ENCODE measurements at places on chromosomes 1 and 21.

DNA sequence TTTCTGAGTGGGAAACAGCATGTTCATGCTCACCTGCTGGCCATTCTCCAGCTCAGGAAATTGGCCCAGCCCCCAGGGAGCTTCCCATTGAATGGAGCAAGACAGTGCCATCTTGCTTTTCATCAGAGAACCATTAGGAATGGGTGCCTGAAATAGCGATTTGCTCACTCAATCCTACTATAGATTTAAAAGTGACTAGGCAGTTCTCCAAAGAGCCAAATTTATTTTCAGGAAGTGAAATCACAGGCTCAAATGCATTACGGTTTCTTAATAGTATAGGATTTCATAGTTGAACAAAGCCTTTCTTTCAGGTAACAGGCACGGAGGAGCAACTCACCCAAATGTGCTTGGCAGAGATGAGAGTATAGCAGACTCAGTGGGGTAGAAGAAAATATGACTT lies 272.1 kb downstream of the GRIK1 start:
- no peak for DNase-seq

GRCh38 chr1:32249831-32250525 lies 1.1 kb upstream of the LCK start:
- DNase-seq = peak; percentile 90

DNA sequence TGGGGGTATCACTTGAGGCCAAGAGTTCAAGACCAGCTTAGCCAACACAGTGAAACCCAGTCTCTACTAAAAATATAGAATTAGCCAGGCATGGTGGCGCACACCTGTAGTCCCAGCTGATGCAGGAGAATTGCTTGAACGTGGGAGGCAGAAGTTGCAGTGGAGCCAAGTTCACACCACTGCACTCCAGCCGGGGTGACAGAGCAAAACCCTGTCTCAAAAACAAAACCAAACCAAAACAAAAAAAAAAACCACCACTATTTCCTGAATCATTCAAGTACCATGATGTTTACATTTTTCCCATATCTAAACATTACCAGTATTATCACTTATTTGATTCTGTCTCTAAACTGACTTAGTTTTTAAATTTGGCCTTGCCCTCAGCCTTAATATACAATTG lies 29.5 kb downstream of the TUT4 start:
- DNase-seq = peak; percentile 42

DNA sequence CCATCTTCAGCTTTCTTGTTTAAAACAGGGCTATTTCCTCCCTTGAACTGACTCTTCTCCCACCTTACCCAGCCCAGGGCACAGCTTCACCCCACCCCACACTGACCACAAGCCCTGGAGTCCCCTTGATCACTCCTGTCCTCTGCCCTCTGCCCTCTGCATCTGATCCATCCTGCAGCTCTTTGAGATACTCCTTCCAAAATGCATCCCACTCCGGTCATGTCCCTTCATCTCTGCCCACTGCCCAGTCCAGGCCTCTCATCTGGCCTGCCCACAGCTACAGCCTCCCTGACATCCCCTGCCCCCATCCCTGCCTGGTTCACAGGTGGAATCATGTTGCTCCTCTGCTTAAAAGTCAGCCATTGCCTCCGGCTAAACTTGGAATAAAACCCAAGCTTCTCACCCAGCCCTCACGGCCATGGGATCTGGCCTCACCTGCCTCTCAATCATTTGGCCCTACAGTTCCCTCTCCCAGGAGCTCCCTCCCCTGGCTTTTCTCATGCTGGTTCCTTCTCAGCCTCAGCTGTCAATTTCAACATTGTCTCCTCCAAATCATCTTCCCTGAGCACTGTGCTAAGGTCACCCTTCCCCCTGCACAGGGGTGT lies 202.0 kb downstream of the MATN1 start:
- DNase-seq = no peak

GRCh38 chr1:39282537-39283216 lies 78.2 kb downstream of the MACF1 start:
- no peak for DNase-seq

DNA sequence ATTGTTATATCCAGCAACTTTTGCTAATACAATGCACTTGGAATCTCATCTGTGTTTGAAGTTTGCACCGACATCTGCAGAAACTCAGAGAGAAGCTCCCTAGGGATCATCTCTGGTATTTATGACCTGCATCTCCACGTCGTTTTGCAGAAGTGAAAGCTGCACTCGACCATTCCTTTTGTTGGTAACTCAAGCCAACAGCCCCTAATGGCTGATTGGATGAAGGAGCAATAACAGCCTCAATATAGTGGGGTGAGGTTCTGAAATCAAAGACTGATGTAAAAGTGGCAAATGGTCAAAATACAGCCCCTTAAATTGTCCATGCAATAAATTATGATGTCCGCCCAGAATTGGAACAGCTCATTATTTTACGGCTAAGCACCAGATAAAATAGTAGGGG lies 344.2 kb upstream of the KAZN start:
- DNase-seq = no peak

DNA sequence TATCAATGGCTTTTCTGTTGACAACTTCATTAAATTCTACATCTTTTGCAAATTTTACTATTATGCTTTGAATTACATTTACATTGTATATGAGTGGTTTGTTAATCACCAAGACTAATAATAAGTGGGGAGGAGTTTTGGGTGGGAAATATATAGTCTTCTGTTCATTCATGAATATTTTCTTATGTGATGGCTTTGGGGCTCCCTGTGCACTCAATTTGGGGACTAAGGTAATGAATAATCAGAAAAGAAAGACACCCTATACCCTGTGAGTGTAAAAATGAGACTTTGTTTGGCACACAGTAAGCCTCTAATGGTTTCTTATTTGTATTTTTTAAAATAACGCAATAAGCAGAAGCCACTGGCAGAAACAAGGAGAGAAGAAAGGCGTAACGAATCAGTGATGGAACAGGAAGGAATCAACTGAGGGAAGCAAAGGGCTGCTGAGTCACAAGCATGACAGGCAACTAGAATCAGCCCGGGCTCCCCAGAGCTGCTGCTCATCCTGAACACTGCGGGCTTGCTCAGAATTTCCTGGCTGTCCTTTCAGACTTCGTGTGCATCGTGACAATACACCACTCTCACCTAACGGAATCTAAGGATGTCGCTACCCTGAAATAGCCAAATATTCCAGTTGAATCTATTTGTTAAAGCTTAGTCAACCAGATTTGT lies 20.8 kb upstream of the RGS2 start:
- no peak for DNase-seq

GRCh38 chr1:207893737-207894582 lies 17.0 kb downstream of the CD34 start:
- DNase-seq = no peak

- DNase-seq = no peak
These were observed 37.5 kb downstream of the HIVEP3 start for GRCh38 chr1:41880950-41881885.

GRCh38 chr1:87119541-87120140 lies 205.2 kb downstream of the HS2ST1 start:
- no peak for DNase-seq

- DNase-seq = no peak
These were observed 137.3 kb downstream of the SDCCAG8 start for GRCh38 chr1:243393096-243393495.

DNA sequence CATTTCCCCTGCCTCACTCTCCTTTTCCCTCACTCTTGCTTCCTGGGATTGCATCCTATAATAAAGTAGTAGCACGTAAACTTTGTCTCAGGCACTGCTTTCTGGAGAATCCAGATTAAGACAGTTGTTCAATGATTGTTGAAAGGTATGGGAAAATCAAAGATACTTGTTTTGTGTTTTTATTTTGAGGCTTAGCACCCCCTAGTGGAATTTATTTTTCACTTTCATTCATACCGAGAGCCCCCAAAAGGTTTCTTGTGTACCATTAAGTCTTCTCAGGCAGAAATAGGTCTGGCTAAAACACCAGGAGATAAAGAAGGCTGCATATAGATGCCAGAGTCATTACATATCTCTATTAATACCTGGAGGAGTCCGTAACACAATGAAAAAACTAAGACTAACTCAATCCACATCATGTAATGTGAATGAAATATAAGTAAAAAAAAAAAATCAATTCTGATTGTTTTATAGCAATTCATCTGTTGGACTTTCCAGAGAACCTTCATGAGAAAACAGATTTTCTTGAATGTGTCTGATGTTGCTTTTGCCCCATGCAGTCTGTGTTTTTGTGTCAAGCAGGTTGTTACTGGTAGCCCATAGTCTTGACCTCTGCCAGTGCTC lies 103.5 kb downstream of the RPE65 start:
- no peak for DNase-seq

DNA sequence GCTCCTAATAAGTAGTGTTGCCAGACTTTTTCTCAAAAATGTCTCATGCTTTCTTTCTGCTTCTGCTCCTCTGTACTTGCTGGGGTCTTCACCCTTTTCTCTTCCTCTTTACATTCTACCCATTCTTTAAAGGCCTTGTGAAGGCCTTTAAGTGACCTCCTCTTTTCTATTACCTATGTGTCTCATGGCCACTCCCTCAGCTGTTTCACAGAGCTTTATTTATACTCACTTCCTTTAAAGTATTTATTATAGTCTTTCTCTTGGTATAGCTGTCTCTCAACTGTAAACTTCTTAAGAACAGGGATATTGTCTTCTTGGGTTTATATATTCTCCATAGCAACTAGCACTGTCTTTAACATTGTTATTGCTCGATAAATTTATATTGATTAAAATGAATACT lies 792 bp downstream of the GOLPH3L start:
- no peak for DNase-seq

- peak; percentile 31 for DNase-seq
These were observed 60.6 kb downstream of the SCCPDH start for GRCh38 chr1:246784621-246785493.

DNA sequence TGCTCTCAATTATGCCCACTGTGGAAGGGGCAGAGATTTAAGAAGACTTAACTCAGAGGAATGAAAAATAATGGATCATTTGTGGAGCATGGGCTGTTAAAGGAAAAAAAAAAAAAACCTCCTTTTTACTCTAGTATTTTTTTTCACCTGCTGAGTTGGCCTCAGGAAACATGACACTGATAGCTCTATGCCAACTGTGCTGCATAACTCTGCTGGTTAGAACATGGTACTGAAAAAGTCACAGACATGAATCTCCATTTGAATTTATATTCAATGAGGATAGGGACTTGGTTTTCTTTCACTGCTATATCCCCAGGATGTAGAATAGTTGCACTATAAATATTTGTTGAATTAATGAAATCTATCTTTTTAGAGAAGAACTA lies 86.1 kb upstream of the KIAA0040 start:
- no peak for DNase-seq

- peak; percentile 49 for DNase-seq
These were observed 18.1 kb downstream of the KNCN start for GRCh38 chr1:46533179-46533864.

GRCh38 chr1:180029524-180030135 lies 75.0 kb downstream of the CEP350 start:
- no peak for DNase-seq

DNA sequence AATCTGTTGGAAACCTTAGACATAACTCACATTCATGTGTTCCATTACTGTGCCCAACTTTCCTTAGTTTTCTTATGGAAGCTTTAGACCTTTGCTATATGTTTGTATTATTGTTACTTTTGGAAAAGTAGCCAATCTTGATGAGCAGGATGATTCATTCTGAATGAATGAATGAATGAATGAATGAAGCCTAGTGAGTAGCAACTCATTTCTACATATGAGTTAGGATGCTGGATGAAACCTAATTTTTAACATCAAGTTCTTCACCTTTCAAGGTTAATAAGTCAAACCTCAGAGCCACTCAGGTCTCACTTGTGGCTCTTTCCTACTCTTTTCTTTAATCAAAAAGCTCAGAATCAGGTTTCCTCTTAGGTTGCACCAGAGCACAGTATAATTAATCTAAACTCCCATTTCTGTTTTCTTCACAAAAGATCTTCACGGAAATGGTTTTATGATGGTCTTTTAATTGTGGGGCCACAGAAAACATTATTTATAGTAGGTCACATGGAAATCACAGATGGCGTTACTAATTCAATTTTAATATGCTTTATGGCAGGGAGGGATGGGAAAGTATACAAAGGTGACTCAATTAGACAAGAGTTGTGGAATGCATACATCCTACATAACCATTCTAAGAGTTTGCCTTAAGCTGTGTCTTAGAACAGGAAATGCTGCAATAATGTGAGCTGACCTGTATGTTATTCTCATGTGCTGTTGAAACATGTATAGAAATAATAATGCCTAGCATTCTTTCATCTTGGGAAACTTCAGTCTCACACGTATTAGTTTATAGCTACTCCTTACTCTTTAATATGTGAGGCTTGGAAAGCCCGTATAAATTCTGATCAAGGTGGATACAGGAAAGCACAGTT lies 4.5 kb upstream of the DDX59 start:
- no peak for DNase-seq

DNA sequence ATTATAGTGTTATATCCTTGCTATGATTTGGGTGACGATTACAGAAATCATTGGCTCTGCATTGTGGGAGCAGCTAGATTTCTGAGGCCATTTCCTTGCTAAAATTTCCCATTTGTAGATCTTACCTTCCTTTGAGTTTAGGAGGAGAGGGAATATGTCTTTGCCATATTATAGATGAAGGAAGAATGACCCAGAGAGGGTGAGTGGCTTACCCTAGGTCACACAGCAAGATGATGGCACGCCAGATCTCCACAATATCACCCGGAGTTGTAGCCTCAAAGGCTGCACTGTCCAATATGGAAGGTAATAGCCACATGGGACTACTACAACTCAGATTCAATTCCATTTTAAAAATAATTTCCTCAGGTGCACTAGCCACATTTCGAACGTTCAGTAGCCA lies 10.3 kb downstream of the CNTN2 start:
- DNase-seq = no peak

Measured in activated CD4-positive, alpha-beta T cell treated with anti-CD3 and anti-CD28 coated beads, Interleukin-2, amount 10 ng/mL, durations not matched to agents 7 days and 5 days (primary cell).